ENCODE measurements at places on chromosomes 6 and 20. TPM values are rescaled to one million over a fixed set of nuclear protein-coding genes. Genes with fewer than 3 reads are reported as not detected.

DNA sequence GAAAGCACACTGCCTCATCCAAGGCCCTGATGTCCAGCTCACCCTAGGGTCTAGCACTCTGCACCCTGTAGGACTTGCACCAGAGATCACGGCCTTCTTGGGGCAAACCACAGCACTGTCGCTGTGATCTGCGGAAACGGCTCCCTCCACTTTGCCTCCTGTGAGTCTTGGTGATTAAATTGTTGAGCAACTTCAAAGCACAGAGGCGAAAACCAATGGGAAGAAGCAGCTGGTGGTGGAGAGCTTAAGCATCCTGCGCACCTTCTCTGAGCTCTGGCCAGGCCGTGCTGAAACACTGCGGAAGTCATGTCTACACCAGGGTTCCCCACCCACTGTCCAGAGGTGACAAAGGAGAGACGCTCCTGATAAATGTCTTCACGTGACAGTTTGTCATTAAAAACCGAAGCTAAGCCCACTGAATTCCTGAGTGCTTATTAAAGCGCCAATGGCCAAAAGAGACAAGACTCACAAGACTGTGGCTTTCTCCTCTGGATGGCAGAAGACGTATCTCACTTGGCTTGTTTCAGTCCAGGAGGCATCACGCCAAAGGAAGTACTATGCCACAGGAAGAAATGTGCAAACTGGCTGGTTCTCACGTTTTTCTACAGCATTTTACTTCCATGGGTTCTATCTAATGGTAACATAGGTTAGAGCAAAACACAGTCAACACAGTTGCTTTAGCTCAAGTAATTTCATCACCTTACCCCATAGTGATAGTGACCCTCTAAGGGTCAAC is 3.1 kb downstream of the RAMACL start:
- H3K4me3 ChIP-seq: no peak overlapping the region
- no peaks in the 10 kb centered on the region for H3K27me3 ChIP-seq
- H3K36me3 ChIP-seq: no peaks in the 10 kb centered on the region
- H3K4me1 ChIP-seq: no peaks in the 10 kb centered on the region

The LGSN gene
- total RNA-seq: 0.11 TPM

- no peak for DNase-seq
- H3K4me1 ChIP-seq: peaks cover 19% of the 10 kb centered on the region
- no peak overlapping the region for H3K27ac ChIP-seq
- no peaks in the 10 kb centered on the region for H3K27me3 ChIP-seq
- no peaks in the 10 kb centered on the region for H3K36me3 ChIP-seq
- H3K4me3 ChIP-seq: no peak overlapping the region
Measured at GRCh38 chr20:58268936-58269619, 40.4 kb upstream of the RAB22A start.

GRCh38 chr20:63134201-63134612 is 81.7 kb downstream of the YTHDF1 start:
- no peak for DNase-seq
- H3K36me3 ChIP-seq: no peaks in the 10 kb centered on the region
- no peak overlapping the region for H3K27ac ChIP-seq

The CCNC gene
- 50.7 TPM for total RNA-seq

DNA sequence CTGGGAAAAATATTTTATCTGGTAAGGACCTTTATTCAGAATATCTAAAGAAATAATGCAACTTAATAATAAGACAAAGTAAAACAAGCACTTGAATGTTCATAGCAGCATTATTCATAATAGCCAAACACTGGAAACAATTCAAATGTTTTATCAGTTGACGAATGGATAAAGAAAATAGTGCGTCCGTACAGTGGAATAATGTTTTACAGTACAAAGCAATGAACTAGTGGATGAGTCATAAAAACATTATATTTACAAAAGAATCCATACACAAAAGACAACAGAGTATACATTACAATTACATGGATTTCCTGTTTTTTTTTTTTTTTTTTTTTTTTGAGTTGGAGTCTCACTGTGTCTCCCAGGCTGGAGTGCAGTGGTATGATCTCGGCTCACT is 12.7 kb downstream of the SMAP1 start:
- H3K27ac ChIP-seq: no peak overlapping the region
- H3K36me3 ChIP-seq: no peaks in the 10 kb centered on the region
- H3K4me3 ChIP-seq: no peak overlapping the region
- H3K27me3 ChIP-seq: no peaks in the 10 kb centered on the region
- no peak for DNase-seq
- H3K4me1 ChIP-seq: no peaks in the 10 kb centered on the region

DNA sequence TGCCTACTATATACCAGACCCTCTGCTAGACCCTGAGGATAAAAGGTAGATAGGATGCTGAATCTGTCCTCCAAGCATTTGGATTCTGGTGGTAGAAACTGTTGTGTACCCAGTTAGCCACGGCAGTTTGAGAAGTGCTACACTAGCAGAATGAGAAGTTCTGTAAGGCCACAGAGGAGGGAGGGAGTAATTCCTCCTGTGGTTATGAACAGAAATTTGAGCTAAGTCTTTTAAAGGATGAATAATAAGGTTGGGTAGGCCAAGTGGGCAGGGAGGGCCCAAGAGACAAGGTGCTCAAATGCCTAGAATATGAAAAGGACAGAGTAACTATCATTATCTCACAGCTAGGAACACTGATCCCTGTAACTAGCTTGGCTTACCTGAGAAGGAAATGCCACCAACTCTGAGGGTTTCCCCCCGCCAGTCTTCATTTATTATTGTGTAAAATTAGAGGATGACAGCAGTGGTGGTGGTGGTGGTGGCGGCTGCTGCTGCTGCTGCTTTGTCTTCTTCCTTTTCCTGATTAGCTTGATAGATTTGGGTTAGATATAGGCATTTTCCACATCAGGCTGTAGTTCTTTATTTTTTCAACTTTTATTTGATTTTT is 243.3 kb downstream of the PRL start:
- H3K27ac ChIP-seq: no peak overlapping the region
- H3K4me3 ChIP-seq: no peak overlapping the region
- no peaks in the 10 kb centered on the region for H3K4me1 ChIP-seq

DNA sequence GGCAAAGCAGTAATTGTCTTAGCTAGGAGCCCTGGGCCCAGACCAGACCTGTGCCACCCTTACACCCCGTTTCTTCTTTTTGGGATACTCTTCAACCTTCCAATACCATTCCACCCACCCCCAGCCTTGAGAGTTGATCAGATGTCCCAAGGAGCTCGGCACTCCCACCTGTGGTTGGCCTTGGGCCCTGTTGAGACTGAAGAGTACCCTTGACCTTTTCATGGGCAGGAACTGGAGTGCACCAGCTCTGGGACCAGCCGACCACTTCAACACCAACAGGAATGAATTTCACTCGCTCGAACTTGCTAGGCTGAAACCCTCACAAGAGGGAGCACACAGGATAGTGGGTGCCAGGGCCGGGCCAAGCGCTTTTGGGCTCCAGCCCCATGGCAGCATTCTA is 273.6 kb downstream of the PHACTR1 start:
- no peak overlapping the region for H3K4me3 ChIP-seq
- H3K27ac ChIP-seq: no peak overlapping the region
- no peaks in the 10 kb centered on the region for H3K27me3 ChIP-seq
- no peak for DNase-seq
- no peaks in the 10 kb centered on the region for H3K4me1 ChIP-seq
- H3K36me3 ChIP-seq: no peaks in the 10 kb centered on the region

The PAK1IP1 gene
- 6.6 TPM for total RNA-seq

DNA sequence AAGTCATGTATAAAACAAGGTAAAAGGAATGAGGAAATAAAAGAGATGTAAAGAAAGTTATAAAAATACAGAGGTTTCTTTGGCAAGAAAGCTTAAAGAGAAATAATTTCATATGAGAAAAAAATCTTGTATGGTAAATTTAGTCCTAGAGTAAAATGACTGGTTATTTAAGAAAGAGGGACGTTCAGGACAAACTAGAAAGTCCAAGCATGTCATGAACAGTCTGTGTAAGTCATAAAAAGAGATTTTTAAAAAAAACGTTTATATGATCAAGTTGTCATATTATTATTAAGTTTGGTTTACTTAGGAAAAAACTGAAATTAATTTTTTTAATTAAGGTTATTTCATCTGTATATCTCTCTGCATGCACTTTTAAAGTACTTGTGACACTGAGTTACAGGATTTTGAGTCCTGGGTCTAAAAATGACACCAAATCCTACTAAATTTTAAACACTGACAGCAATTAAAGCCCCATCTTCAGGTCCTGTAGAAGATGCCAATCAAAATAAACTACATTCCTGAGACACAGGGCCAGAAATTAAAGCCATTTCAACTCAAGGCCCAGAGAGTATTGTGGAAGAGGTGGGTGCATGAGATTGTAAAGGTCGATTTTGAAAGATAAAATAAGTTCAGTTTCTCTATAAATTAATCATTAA is 62.4 kb downstream of the AGPAT4 start:
- H3K36me3 ChIP-seq: no peaks in the 10 kb centered on the region
- no peaks in the 10 kb centered on the region for H3K27me3 ChIP-seq
- H3K4me3 ChIP-seq: no peak overlapping the region
- no peak overlapping the region for H3K27ac ChIP-seq

All from colonic mucosa (tissue), 4 donors.